Gastroesophageal sphincter (tissue), 4 donors: ENCODE measurements at places on chromosomes 13 and 19. TPM values are rescaled to one million over a fixed set of nuclear protein-coding genes. Genes with fewer than 3 reads are reported as not detected.

- ATAC-seq = no peak
Measured at GRCh38 chr19:32702010-32702409, 10.4 kb downstream of the NUDT19 start.

DNA sequence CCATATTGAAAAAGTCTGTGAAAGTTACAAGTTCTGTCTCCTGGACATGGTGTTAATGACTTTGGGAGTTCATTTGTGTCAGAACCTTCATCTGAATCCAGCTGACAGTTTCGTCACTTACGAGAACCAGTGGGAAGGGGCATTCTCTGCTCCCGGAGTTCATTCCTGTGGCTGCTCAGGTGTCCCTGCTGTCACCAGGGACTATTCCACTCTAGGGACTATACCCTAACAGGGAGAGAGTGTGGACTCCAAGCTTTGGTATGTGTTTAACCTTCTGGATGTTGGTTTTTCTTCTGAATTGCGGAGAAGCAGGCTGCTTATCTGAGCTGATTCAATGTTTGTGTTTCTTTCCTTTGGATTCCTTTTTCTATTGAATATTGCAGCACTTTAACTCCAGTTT, 12.4 kb upstream of the ZNF709 start:
- no peak for ATAC-seq

GRCh38 chr13:42119875-42120274, 71.4 kb downstream of the DGKH start:
- no peak for ATAC-seq

ZNF441 gene
- 4.5 TPM for total RNA-seq

LYL1 gene
- 11.7 TPM for total RNA-seq

DNA sequence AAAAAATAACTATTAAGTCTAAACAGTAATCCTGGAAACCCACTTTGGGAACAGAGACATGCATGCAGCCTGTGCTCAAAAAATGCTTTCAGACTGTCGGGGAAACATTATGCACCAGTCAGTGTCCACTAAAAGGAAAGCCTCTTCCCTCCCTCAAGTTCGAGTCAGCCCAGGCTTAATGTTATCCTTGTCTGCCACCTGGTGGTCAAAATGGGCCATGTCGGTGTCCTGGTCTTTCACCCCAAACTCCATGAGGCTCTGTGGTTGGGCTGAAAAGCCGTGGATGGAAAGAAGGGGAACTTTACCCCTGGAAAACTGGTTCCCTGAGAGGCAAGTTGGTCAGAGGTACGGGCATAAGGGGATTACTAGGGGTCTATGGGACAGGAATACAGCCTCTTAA, 88.4 kb upstream of the ZNF492 start:
- ATAC-seq = no peak

DNA sequence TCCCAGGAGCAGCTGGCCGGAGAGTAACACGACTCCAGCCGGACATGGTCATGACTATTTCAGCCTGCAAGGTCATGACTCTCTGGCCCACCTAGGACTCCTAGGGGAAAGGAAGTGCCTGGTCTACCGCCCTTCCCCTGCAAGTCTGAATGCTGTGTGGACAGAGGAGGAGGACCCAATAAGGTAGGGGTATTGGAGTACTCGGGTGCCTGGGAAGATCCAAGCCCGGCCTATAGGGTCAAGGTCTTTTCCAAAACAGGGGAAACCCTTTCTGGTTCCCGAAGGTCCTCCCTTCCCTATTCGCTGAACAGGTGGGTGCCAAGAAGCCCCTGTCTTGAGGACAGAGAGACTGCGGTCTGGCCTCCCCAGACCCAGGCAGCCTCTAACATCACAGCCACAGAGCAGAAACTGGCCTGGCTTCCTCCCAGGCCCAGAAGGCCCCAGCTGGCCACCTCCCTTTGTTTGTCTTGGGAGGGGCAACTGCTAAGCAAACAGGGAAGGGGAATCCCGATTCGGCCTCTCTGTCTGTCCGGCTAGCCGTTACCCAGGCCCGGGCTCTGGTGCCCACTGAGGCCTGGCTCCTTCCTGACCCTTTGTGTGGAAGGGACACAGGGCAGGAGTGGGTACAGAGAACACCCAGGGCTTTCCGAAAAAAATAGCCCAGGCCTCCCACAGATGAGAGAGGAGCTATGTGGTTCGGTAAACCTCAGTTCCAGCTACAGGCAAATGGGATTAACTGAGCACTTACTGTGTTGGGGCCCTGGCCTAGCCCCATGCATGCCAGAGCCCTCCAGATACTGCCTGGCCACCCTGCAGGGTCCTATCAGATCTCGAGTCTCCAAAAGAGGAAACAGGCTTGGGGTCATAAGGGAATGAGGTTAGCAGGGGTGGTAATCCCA, 5.2 kb upstream of the GRAMD1A start:
- ATAC-seq = no peak

GRCh38 chr13:44974056-44974793, 15.0 kb downstream of the NUFIP1 start:
- no peak for ATAC-seq

DNA sequence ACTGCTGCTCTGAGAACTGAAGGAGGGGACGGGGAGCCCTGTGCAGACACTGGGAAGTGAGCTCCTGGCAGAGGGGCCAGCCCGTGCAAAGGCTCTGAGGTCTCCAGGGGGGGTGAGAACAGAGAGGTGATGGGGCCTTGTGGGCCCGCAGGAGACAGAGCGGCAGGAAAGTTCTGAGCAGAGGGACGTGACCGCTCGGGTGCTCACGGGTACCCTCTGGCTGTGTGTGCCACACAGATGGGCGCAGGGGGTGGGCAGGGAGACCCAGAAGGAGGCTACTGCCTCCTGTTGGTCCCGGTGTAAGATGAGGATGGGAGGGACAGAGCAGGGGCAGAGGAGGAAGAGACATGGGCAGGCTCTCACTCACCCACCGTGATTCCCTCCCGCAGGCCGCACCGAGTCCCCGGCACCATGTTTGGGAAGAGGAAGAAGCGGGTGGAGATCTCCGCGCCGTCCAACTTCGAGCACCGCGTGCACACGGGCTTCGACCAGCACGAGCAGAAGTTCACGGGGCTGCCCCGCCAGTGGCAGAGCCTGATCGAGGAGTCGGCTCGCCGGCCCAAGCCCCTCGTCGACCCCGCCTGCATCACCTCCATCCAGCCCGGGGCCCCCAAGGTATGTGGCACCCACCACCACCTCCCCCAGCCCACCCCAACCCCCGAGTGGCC, 27.5 kb upstream of the NCCRP1 start:
- no peak for ATAC-seq

HCN2 gene
- 0.12 TPM for total RNA-seq

- ATAC-seq = no peak
Measured at GRCh38 chr13:99760456-99760855, 211.1 kb downstream of the ZIC5 start.

CEBPA gene
- 7.0 TPM for total RNA-seq

DNA sequence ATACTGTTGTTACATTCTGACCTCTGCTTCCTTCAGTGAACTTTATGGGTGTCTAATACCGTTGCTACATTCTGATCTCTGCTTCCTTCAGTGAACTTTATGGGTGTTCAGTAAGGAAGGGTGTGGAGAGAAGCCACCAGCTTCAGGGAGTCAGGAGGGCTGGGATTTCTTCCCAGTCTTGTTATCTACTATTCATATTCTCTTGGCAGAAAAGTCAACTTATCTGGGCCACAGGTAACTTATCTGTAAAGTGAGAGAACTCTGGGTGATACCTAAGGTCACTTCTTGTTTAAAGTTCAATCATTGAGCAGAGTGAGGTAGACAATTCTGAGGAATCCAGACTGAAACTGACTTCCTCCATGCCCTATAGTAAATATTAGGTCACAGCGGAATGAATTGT, 71.2 kb upstream of the STK24 start:
- no peak for ATAC-seq

DNA sequence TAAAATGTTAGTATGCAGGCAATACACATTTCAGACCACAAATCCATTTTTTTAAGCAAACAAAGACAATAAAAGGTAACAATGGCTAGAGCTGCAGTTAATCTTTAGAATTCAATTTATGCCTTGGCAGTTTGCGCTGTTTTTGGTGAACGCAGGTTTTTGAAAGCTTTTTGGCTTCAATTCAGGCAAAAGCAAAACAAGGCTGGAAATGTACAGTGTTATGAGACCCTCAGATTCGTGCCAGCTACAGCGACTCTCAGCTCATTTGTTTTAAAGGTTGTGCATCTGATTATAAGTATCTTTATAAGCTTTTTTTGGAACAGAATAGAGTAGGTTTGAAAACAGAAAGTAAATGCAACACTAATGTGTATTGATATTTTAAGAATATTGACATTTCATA, 63.6 kb upstream of the SOX1 start:
- no peak for ATAC-seq

DNA sequence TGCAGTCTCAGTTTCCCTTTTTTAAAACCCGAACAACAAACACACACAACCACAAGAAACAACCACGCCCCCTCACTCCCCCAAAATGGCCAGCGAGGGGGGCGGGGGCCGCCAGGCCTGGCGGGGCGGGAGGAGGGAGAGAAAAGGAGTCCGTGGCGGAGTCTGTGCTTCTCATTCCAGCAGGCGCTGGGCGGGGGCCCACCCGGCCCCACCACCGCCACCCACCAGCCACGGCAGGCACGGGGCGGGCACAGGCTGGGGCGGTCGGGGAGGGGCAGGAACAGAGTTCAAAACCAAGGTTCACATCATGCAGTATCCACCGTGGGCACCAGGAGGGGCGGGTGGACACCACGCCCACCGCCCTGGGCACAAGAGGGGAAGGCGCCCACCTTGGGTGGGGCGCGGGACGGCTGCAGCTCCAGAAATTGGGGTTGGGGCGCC, 12.9 kb downstream of the DPF1 start:
- ATAC-seq = no peak
